C1 segment of cervical spinal cord (tissue), 14 donors: ENCODE measurements at places on chromosomes 4 and X.

DNA sequence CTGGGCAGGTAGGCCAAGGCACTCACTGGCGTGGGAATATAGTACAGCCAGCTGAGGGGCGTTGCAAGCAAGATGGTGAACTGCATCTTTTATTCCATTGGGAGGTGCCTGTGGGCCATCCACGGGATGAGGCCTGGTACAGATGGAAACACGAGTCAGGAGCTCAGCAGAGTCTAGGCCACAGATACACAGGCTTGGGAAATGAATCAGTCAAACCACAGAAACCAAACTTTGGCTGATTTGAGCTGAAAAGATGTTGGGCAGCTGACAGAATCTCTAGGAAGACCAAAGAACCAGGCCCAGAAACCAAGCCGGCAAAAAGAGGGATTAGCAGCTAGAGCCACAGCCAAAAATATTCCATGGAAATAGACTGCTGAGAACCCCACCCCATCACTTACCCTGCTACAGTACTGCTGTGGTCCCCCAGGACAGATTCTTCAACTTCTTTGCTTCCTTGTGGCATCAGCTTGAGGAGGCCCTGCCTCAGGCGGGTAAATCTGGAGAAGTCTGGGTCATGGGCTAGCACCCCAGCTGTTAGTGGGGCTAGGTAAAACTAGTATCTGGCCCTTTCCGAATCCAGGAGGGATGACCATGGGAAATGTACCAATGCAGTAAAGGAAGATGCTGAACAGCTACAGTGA lies 75.4 kb downstream of the TMEM131L start:
- DNase-seq, result no peak

- DNase-seq, result no peak
These were observed 63.0 kb upstream of the MXD4 start for GRCh38 chr4:2324891-2325290.

- DNase-seq, result peak; percentile 24
These were observed at the start of gene TMEM164 for GRCh38 chrX:110002300-110003166. TMEM164 (plus strand) TSS chrX:110003114; CDS start chrX:110003775, 661 bp downstream.

DNA sequence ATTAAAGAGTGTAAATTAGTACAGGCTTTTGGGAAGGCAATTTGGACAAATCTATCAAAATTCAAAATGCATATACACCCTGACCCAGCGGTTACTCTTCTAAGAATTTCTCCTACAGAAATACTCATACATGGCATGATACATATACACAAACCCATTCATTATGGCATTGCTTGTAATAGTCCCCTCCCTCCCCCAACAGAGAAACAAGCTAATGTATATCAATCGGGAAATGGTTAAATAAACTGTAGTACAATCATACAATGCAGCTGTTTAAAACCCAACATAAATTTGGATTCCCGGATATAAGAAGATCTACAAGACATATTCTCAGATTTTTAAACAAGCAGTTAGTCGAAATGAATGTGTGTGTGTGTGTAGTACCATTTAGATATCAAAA lies 808 bp downstream of the HUWE1 start:
- no peak for DNase-seq

- DNase-seq, result no peak
These were observed 36.4 kb upstream of the GPR174 start for GRCh38 chrX:79107891-79108718.

- DNase-seq, result no peak
These were observed 15.0 kb downstream of the RGN start for GRCh38 chrX:47093248-47093647.

GRCh38 chr4:183912585-183912984 lies 7.5 kb downstream of the STOX2 start:
- DNase-seq, result no peak

GRCh38 chr4:147610686-147611085 lies 6.5 kb upstream of the TMEM184C start:
- no peak for DNase-seq

GRCh38 chr4:158538176-158538575 lies 16.5 kb downstream of the RXFP1 start:
- DNase-seq, result no peak

- no peak for DNase-seq
These were observed 54.1 kb downstream of the SHROOM3 start for GRCh38 chr4:76488888-76489685.

- DNase-seq, result no peak
These were observed 116.1 kb downstream of the REELD1 start for GRCh38 chr4:146330392-146330791.

GRCh38 chr4:75235359-75235951 lies 278.7 kb downstream of the RCHY1 start:
- no peak for DNase-seq

DNA sequence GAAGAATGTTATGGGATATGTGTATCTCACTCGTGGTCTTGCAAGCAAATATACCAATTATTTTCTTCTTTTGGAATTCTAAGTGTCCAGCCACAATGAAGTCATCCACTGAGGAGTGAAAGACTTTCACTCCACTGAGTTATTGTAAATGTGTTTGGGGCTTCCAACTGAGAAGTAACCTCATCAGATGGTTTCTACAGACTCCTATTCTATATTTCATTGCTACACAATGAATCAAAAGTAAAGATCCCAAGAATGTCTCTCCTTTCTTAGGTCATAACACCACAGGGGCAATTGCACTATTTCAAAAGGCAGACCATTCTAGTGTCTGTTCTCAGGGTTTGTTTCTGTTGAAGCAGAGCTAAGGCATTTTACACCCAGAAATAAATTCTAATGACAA lies 12.3 kb upstream of the VCX2 start:
- no peak for DNase-seq

DNA sequence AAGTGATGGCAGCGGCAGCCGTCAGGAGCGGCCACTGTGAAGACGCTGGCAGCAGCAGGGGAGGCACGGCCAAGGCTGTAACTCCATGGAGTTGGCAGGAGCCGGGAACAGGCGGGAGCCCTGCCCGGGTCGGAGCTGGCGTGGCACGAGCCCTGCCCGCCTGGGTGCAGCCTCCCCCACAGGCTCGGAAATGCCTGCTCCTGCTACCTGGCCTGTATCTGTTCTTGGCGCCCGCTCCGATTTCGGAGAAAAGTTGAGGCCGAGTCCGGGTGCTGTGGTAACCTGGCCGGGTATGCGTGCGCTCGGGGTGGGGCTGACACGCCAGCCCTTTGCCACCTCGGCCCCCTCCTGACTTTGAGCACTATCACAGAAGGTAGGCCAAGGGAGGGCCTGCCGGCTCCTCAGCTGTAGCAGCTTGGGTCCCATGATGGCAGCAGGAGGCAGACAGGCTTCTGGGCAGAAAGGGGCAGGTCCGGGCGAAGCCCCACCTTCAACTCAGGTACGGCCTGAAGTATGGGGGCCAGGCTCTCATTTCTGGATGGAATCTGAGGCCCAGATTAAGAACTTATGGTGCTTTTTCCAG lies 51.2 kb upstream of the SHISA3 start:
- DNase-seq, result no peak

DNA sequence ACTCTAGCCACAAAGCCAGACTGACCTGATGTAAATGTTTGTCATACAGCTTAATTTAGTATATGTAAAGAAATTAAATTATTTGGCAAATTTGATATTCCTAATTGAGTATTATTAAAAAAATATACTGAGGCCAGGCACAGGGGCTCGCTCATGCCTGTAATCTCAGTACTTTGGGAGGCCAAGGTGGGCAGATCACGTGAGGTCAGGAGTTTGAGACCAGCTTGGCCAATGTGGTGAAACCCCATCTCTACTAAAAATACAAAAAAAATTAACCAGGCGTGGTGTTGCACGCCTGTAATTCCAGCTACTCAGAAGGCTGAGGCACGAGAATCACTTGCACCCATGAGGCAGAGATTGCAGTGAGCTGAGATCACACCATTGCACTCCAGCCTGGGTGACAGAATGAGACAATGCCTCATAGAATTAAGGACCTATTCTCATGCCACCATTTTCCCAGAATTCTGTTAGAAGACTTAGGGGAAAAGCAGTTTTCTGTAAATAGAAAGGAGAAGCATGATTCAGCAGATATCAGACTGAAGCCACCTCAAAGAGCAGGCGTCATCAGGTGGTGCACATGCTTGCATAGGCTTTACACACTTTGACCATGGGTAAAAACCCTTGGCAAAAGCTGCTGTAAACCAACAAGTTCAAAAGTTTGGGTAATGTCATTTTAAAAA lies 6.1 kb downstream of the UBQLN2 start:
- DNase-seq, result no peak

- DNase-seq, result no peak
These were observed 14.3 kb upstream of the AWAT1 start for GRCh38 chrX:70219938-70220764.

DNA sequence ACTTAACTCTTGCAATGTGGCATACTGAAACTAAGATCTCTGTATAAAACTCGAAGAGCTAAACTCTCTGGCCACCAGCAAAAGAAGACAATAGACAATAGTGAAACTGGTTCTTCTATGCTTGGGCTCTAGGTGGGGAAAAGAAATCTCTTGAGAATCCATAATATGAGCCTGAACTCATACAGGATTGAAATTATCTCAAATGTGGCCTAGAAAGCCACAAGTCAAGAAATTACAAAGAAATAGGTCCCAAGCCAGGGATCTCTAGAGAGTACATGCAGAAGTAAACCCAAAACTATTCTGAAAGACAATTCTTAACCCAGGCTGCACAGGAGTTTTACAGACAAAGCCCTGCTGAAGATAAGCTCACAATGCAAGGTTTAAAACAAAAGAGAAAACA lies 127.4 kb downstream of the ANAPC10 start:
- DNase-seq, result no peak

GRCh38 chrX:68865300-68865699 lies 36.5 kb downstream of the EFNB1 start:
- no peak for DNase-seq

DNA sequence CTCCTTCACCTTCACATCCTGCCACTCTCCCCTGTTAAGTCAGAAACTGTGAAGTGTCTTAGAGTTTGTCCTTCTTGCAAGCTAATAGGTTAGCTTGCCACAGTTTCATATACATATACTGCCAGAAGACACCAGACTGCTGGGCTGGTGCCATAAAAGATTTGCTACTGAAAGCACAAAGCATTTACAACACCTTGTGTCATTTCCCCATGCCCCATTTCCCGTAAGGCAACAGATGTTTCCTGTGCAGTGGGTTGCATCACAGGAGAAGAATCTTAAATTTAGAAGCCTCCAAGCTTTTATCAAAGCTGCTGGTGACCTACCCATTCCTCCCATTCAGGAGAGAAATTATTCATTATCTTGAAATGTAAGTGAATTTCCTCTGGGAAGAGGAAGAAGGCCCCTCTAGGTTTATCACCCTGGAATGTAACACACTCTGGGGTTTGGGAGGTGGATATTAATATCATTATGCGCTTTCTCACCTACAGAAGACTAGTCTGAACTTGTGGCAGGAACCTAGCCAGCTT lies 34.5 kb upstream of the RAB33B start:
- DNase-seq, result no peak

GRCh38 chr4:87024201-87024600 lies 89.4 kb downstream of the AFF1 start:
- DNase-seq, result no peak

DNA sequence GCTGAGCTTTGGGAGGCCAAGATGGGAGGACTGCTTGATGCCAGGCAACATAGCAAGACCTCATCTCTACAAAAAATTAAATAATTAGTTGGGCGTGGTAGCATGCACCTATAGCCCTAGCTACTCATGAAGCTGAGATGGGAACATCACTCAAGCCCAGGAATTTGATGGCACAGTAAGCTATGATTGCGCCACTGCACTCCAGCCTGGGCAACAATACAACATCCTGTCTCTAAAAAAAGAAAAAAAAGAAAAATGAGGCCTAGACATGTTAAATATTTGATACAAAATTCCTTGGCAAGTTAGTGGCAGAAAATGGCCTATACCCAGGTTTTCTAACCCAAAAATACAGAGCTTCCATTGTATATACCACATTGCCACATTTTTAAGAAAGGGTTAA lies 88.1 kb upstream of the MAB21L2 start:
- DNase-seq, result no peak

GRCh38 chr4:140237616-140238350 lies 83.8 kb upstream of the MAML3 start:
- peak; percentile 78 for DNase-seq

DNA sequence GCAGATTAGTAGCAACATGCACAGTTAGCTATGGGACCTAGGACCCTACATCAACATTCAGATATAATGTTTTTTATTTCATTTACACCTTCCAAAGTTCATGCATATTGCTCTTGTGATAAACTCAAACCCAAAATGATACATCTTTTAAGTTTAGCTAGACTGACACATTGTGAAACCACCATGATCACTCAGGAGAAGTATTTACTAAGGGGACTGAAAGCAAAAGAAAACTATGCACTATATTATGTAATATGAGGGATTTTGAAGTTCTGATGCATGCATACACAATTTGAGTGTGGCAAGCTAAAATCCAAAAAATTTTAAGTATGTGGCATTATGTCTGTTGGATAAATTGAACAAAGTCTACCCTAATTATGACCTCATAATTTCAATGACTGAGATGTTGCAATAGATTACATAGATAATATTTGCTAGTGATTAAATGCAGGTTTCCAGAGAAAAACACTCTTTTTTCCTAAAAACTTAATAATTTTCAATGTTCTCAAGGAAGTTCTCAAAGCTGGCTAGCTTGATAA lies 914.8 kb upstream of the GRIA3 start:
- DNase-seq, result no peak

- no peak for DNase-seq
These were observed 176.9 kb upstream of the ARSJ start for GRCh38 chr4:114156371-114156770.

GRCh38 chr4:112127048-112127637 lies 18.1 kb upstream of the FAM241A start:
- no peak for DNase-seq

- no peak for DNase-seq
These were observed 5.0 kb upstream of the ZRSR2 start for GRCh38 chrX:15785176-15785750.

- DNase-seq, result no peak
These were observed 39.4 kb downstream of the CENPE start for GRCh38 chr4:103158760-103159159.

- DNase-seq, result no peak
These were observed 10.6 kb upstream of the AMOT start for GRCh38 chrX:112851161-112851779.

- no peak for DNase-seq
These were observed 146.2 kb downstream of the SPATA18 start for GRCh38 chr4:52197306-52197705.

DNA sequence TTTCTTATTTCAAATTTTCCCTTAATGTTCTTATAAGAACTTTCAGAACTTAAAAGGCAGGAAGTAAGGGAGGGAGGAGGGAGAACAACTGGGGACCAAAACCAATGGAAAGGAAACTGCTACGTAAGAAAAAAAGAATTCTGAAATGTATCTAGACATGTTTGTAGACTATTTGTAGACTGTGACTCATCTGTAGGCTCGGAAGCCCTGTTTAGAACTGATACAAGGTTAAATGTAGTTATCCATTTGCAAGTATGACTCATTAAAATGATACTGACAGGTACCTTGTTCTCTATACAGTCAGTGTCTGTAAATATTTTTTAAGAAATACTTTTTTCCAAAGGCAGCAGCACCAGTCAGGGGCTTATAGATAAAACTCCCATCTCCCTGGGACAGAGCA lies 202.0 kb downstream of the DHX15 start:
- no peak for DNase-seq

- no peak for DNase-seq
These were observed 183.5 kb downstream of the PCDH7 start for GRCh38 chr4:30903502-30904214.
